ENCODE measurements at places on chromosomes 1 and 21.

DNA sequence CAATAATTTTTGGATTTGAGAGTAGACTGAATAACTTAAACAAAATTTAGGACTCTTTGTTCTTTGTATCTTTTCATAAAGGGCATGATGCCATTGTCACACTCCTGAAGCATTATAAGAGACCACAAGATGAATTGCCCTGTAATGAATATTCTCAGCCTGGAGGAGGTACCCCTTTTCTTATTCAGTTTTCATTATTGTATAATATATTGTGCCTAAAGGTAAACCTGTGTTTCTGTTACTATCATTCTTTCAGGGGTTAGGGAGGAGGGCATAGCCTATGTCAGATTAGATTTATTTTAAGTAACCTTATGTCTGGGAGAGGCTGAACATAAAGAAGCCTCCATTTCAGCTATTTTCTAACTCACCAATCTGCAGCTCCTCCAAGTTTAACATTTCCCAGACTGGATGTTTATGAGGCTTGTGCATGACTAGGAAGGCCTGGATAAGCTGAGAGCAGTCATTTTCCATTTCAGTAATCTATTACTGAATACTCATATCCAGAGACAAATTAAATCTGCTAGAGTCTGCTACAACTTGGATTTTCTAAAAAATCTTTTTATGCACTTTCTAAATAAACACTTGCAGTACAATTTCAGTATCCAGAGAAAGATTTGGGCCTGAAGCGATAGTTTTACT, 132.1 kb downstream of the TNNI3K start:
- no peak for DNase-seq

- DNase-seq, result no peak
Observed at GRCh38 chr1:181152892-181153633, 64.6 kb downstream of the IER5 start.

DNA sequence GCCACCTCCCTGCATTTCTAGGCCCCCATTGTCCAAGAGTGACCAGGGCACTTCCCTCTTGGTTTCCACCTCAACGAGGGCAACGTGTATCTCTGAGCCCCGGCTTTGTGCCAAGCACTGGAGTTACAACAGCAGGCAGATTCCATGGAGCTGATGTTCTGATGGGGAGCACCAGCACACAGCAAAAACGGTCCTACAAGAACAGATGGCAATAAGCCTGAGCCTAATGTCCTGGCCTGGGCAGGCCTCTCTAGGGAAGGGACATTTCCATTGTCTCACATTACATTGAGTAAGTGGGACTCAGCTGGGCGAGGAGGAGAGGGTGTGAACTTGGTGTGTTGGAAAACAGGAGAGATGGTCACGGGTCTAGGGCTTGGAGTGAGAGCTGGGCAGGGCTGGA, 27.2 kb upstream of the NPPB start:
- DNase-seq, result no peak

- no peak for DNase-seq
Observed at GRCh38 chr1:92886886-92887419, 55.1 kb downstream of the RPL5 start.

GRCh38 chr1:20507248-20507563, 745 bp downstream of the MUL1 start:
- DNase-seq, result no peak

All from renal cortical epithelial cell (primary cell).